ENCODE measurements at places on chromosomes 6 and 20. TPM values are rescaled to one million over a fixed set of nuclear protein-coding genes. Genes with fewer than 3 reads are reported as not detected.

The MYH7B gene
- polyA plus RNA-seq: 0.30 TPM

The VGLL2 gene
- not detected for polyA plus RNA-seq

The MYL9 gene
- polyA plus RNA-seq: 19.9 TPM

The PRDM13 gene
- polyA plus RNA-seq: not detected

The MMP24 gene
- 0.98 TPM for polyA plus RNA-seq

The OR2H2 gene
- polyA plus RNA-seq: not detected

The WFDC10B gene
- polyA plus RNA-seq: not detected

The SLC44A4 gene
- 6.2 TPM for polyA plus RNA-seq

The ADGB gene
- not detected for polyA plus RNA-seq

All from adipose tissue (tissue), 3 donors.